ENCODE measurements at places on chromosomes 2 and 18. TPM values are rescaled to one million over a fixed set of nuclear protein-coding genes. Genes with fewer than 3 reads are reported as not detected.

CCDC141 gene
- total RNA-seq: 2.6 TPM

C2orf80 gene
- not detected for total RNA-seq

RUFY4 gene
- total RNA-seq: 3.2 TPM

TMEM169 gene
- total RNA-seq: 2.3 TPM

TXNDC2 gene
- not detected for total RNA-seq

MFF gene
- total RNA-seq: 63.9 TPM

PSMA8 gene
- total RNA-seq: 0.60 TPM

SCTR gene
- total RNA-seq: not detected

BCL11A gene
- not detected for total RNA-seq

HDAC4 gene
- 64.8 TPM for total RNA-seq

EN1 gene
- total RNA-seq: not detected

CRYGC gene
- not detected for total RNA-seq

SCN1A gene
- not detected for total RNA-seq

KATNAL2 gene
- 0.55 TPM for total RNA-seq

LYPD6B gene
- total RNA-seq: not detected

LIPG gene
- total RNA-seq: not detected

SERPINB7 gene
- total RNA-seq: not detected

TRABD2A gene
- 35.9 TPM for total RNA-seq

DSC3 gene
- not detected for total RNA-seq

NGEF gene
- 0.48 TPM for total RNA-seq

IL36G gene
- total RNA-seq: not detected

TM4SF20 gene
- total RNA-seq: not detected

TMEM247 gene
- not detected for total RNA-seq

TUBB8B gene
- not detected for total RNA-seq

TOGARAM2 gene
- total RNA-seq: 10.3 TPM

LRP2 gene
- total RNA-seq: 0.28 TPM

SP140 gene
- 132 TPM for total RNA-seq

ST6GAL2 gene
- total RNA-seq: not detected

CEP192 gene
- 46.1 TPM for total RNA-seq

MROH2A gene
- not detected for total RNA-seq

C2orf78 gene
- total RNA-seq: not detected

CD207 gene
- not detected for total RNA-seq

CDK15 gene
- not detected for total RNA-seq

TMEM87B gene
- 23.8 TPM for total RNA-seq

CCDC74B gene
- 0.88 TPM for total RNA-seq

C2orf66 gene
- total RNA-seq: 0.33 TPM

CELF4 gene
- not detected for total RNA-seq

PRADC1 gene
- total RNA-seq: 10.7 TPM

ATOH8 gene
- total RNA-seq: 0.78 TPM

CAPG gene
- total RNA-seq: 177 TPM

ABCG8 gene
- total RNA-seq: not detected

CFAP210 gene
- total RNA-seq: not detected

TDRD15 gene
- total RNA-seq: 0.05 TPM

HMSD gene
- total RNA-seq: 8.5 TPM

EGR4 gene
- not detected for total RNA-seq

CIB4 gene
- not detected for total RNA-seq

SCYGR4 gene
- total RNA-seq: not detected

PDE11A gene
- not detected for total RNA-seq

KLHL29 gene
- 0.33 TPM for total RNA-seq

NAT8 gene
- not detected for total RNA-seq

SH3RF3 gene
- total RNA-seq: 0.45 TPM

FZD7 gene
- 0.60 TPM for total RNA-seq

SALL3 gene
- not detected for total RNA-seq

TNFAIP6 gene
- total RNA-seq: not detected

GALR1 gene
- not detected for total RNA-seq

SERPINB10 gene
- total RNA-seq: not detected
